Fibroblast of skin of right biceps (primary cell): ENCODE measurements at places on chromosomes 7 and 10.

DNA sequence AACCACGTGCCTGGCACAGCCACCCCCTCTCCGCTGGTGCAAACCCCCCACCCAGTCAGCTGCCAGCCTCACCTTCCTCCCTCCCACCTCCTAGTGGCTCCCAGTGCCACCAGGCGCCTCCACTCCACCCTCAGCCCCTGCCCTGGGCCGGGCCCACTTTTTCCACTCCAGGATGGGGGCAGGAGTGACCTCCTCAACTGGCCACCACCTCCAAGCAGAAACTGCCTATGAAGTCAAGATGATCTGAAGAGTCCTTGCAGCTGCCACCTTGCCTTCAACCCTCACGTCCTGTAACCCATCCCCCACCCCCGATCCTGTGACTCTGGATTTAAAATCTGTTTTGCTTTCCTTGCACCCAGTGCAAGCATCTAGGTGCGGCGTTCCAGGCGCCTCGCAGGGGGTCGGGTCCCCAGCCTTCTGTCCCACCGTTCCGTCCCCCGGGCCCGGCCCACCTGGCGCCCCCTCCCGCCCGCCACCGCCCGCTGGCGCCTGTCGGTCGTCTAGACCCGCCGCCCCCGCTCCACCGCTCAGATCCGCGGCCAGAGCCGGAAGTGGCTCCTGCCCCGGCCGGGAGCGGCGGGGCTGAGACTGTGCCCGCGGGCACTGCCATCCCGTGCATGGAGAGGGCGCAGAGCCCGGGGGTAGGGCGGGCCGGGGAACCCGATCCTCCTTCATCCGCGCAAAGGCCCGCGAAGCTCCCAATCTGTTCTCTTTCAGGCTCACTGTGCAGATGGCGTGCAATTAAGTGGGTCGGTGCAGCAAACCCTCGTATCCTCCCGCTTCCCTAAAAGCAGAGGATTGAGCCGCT is 51.2 kb upstream of the GTF2I start:
- peak; percentile 30 for DNase-seq

GRCh38 chr10:86234107-86234506 is 132.5 kb downstream of the GRID1 start:
- no peak for DNase-seq

DNA sequence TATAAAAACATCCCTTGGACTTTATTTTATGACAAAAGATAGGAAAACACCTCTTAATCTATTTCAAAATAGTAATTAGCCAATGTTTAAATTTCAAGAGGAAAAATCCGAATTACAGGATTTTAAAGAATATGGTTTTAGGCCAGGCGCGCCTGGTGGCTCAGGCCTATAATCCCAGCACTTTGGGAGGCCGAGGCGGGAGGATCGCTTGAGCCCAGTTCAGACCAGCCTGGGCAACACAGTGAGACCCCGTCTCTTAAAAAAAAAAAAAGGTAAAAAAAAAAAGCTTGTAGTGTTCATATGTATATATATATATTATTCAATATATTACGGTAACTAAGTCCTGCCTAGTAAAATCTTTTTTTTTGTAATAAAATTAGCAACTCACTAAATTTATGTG is 1.4 kb downstream of the BNIP3 start:
- no peak for DNase-seq

- peak; percentile 30 for DNase-seq
Observed at GRCh38 chr7:4849390-4849789, 12.4 kb downstream of the PAPOLB start.

DNA sequence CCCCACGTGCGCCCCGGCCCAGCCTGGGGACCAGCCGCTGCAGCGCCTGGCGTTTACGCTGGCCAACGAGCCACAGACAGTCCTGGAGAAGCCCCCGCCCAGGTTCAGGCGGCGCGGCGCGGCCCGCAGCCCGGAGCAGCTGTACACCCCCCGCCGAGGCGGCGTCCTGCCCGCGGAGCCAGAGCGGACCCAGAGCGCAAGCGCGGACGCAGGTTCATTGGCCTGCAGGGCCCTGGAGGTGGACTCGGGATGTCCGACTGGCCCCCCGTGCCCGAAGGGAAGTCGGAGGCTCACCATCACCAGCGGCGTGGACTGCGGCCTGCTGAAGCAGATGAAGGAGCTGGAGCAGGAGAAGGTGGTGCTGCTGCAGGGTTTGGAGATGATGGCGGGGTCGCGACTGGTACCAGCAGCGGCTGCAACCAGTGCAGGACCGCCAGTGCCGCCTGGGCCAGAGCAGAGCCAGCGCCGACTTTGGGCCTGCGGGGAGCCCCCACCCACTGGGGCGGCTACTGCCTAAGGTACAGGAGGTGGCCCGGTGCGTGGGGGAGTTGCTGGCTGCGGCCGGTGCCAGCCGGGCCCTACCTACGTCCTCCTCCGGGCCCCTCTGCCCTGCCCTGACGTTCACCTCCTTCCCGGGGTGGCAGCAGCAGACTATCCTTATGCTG is 72.0 kb upstream of the KCTD7 start:
- no peak for DNase-seq

- DNase-seq = no peak
Observed at GRCh38 chr10:72772031-72772430, 80.1 kb downstream of the MCU start.

DNA sequence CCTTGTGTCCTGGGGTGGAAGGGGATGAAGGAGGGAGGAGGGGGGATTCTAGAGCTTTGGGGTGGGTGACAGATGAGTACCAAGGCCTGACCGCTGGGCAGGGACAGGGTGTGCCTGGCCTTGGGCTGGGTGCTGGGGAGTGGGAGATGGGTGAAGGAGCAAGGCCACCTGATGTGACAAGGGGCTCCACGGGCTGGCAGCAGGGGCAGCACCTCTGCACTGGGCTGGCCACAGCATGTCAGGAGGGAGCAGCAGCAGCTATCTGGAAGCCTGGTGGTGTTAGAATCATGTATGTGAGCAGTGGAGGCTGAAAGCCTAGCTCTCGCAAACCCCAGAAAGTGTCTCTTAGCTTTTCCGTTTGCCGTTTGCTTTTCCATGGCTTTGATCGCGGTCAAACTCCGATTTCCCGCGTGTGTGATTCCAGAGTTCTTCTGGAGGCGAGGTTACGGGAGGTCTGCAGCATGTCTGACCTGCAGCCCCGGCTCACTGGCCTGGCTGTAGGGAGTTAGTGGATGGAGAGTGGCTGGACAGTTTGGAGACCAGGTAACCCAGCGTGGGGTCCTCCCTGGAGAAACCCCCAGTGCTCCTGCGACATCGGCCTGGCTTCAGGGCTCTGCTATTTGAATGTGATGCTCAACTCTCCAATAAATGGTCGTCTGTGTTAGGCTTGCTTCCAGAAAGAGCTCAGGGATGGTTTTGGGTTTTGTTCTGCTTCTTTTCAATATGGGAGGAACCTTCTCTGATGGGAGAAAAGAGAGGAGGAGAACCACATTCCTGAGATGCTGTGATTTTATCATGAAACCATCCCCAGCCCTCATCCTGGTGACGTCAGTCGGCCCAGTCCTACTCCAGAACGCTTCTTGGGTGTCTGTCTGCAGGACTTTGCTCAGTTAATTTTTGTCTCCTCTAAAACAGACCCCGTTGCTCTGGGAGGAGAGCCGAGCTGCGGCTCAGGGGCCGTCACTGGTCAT is 105.5 kb downstream of the CUX1 start:
- DNase-seq = peak; percentile 75

DNA sequence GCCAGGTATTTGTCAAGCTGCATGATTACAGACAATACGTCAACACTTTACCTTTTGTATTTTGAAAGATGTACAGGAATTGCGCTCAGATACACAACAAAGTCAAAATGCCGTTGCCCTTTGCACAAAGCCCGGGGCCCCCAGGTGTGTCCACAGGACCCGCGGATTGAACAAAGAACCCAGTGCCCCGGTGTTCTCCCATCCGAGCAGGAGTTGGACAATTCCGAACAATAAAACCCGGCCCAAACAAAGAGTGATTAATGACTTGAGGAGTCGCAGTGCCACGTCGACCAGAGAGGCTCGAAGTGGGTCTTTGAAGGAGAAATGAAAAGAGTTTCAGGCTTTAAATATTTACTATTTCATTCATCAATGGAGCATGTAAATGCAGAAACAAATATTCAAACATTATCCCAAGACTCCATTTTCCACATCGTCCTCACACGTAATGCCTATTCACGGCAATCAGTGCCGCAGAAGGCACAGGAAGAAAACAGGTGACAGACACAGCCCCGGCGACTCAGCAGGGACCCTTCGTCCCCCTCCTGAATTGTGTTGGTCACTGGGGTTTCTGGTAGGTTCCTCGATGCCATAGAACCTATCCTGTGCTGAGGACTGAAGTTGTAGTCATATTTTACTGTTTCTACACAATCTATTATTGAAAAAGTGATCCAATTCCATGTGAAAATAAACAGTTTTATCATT is 70.9 kb upstream of the MGMT start:
- no peak for DNase-seq

DNA sequence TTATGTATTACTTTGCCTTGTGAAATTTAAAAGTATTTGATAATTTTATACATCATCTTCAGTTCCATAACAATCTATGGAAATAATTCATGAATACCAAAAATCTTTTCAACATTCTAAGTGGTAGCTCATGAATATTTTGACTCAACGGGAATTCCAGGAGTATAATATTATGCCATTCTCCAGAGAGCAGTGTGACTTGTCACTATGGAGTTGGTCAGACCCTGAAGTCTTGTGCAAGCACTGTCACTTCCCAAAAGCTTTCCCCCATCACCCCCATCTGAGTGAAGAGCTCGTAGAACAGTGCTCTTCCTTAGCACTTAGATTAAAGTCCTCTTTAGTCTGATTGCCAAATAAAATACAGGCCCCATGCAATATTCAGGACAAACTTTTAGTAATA is 29.4 kb upstream of the CCNJ start:
- DNase-seq = no peak

DNA sequence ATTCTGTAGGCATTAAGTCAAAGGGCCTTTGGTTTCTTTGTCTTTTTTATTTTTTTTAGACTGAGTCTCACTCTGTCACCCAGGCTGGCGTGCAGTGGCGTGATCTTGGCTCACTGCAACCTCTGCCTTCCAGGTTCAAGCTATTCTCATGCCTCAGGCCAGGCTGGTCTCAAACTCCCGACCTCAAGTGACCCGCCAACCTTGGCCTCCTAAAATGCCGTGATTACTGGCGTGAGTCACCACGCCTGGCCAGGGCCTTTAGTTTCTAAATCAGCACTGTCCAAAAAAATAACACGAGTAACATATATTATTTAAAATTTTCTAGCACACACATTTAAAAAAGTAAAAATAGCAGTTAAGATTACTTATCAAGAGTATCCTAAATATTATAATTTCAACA is 11.1 kb upstream of the ACSL5 start:
- no peak for DNase-seq

DNA sequence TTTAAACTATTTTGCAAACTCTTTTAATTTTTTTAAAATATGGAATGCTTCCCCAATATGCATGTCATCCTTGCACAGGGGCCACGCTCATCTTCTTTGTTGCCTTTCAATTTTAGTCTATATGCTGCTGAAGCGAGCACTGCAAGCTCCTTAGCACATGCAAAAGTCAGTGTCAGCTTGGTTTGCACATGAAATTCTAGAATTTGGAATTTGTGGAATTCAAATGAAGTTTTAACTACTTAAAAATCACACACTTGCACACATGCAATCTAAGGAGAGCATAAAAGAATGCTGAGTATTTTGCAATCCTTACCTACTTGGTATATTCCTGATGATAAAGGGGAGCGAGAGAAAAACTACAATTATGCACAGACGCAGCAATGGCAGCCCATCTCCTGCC is 78.3 kb upstream of the ATP6V0A4 start:
- DNase-seq = peak; percentile 24

- DNase-seq = no peak
Observed at GRCh38 chr10:68924593-68924992, 23.5 kb downstream of the DDX50 start.

GRCh38 chr7:28755255-28755654 is 202.9 kb downstream of the TRIL start:
- peak; percentile 68 for DNase-seq

DNA sequence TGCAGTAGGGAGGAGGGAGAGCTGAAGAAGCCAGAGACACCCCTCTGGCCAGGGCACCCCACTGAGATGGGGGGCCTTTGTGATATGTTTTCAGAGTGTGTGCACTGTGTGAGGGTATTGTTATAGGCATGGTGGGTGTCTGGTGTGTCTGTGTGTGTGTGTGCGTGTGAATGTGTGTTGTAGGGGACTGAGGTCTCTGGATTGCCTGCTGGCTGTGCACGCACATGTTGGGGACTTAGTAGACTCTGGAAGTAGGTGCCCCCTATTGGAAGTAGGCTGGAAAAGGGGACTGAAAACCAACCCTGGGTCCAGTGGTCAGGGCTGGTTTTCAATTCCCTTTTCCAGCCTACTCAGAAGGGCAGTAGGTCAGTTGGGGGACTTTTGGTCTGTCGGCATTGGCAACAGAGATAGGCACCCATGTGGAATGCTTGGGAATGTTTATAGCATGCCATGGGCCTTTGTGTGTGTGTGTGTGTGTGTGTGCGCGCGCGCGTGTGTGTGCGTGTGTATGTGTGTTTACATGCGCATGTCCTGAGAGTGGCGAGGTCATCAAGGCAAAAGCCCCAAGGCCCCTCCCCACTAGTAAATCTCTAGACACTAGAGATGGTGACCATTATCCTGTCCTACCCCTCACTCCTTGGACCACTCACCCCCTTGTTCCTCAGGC is 78.8 kb downstream of the HIF1AN start:
- DNase-seq = no peak

GRCh38 chr10:113037218-113037617 is 87.2 kb downstream of the TCF7L2 start:
- DNase-seq = peak; percentile 46

DNA sequence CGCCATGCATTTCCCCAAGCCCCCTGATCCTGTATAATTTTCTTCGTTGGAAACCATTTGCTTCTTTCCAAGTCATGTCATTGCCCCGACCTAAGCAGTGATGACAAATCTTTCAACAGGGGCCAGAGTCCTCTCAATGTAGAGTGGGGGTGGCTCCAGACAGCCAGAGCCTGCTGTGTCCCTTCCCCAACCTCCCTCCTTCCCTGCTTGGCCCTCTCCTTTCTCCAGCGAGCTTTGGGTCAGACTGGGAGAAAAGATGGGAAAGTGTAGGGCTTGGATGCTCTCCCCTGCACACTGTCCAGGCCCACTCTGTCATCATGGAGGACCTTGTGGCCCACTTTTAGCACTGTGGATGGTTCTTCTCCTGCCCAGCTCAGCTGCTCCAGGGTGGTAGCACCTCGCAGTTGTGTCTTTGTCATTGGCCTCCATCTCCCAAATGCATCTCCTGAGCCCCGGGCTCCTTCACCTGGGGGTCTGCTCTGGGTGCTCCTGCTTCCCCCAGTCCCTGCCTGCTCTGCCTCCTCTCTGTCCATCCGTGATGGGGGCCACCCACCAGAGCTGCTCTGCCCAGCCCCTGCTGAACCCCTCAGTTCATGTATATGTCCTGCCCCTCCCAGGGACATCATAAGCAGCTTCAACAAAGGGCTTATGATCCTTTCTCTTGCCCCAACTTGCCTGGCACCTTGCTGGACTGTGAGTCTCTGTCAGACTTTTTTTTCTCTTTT is 37.5 kb downstream of the BTBD16 start:
- DNase-seq = no peak

DNA sequence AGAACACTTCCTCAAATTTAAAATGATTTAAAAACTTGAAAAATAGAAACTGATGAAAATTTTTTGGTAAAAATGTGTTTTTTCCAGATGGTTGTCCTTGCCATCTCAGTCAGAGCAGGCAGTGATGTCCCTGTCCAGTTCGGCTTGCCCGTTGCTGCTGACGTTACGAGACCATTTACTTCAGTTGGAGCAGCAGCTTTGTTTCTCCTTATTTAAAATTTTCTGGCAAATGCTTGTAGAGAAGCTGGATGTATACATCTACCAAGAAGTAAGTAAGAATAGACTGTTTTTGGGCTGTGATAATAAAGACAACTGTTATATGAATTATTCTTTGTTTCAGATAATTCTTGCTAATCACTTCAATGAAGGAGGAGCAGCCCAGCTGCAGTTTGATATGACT is 16.1 kb downstream of the EFCAB10 start:
- DNase-seq = no peak

GRCh38 chr7:117096942-117097341 is 143.6 kb downstream of the ST7 start:
- no peak for DNase-seq
